ENCODE measurements at places on chromosomes 16 and 17.

DNA sequence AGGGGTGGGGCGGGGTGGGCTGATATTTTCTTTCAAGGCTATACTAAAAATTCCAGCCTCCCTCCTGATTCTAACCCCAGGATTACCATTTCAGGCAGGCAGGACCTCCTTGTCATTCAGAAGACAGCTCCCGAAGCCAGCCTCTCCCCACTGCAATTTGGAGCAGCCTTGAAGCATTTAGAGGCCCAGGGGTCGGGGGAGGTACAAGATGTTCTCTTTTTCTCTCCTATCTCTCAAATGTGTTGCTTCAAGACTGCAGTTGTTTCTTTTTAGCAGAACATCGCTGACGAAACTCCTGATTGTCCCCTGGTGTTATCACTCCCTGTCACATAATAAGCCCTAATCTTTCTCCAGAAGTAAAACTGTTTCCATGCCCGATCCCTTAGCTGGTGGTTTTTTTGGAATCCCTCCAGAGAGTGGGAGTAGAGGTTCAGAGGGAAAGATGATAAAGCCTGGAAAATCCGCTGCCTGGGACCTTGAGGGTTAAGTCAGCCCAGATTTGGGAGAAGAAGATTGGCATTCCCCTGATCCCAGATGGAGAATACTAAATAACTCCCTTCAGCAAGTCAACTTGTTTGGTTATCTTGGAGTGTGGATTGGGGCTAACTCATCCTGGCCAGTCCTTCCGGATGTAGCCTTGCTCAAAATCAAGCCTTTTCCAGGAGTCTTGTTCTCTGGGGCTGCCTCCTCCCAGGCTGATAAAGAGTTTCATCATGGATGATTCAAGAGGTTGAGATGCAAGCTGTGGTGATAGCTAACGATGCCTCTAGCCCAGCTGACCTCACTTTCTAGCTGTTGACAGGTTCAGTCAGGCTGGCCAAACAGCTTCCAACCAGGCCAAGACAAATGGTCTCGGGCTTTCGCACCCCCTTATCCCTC, 71.3 kb downstream of the SOX9 start:
- peak; percentile 92 for DNase-seq

DNA sequence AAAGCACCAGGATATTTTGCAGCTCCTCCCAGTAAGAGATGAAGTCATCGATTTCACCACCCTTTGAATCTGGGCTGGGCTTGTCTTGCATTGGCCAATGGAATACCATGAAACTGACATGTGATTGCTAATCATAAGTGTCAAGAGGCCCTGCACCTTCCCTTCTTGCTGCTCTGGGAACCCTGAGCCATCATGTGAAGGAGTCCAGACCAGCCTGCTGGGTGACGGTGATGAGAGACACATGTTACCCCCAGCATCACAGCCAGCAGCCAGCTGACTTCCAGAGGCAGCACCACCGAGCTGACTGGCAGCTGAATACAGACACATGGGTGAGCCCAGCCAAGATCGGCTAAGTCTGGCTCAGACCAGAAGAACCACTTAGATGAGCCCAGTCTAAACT, 43.6 kb upstream of the CACNG4 start:
- peak; percentile 2 for DNase-seq

GRCh38 chr16:27618606-27619327, 68.8 kb downstream of the KATNIP start:
- peak; percentile 17 for DNase-seq

DNA sequence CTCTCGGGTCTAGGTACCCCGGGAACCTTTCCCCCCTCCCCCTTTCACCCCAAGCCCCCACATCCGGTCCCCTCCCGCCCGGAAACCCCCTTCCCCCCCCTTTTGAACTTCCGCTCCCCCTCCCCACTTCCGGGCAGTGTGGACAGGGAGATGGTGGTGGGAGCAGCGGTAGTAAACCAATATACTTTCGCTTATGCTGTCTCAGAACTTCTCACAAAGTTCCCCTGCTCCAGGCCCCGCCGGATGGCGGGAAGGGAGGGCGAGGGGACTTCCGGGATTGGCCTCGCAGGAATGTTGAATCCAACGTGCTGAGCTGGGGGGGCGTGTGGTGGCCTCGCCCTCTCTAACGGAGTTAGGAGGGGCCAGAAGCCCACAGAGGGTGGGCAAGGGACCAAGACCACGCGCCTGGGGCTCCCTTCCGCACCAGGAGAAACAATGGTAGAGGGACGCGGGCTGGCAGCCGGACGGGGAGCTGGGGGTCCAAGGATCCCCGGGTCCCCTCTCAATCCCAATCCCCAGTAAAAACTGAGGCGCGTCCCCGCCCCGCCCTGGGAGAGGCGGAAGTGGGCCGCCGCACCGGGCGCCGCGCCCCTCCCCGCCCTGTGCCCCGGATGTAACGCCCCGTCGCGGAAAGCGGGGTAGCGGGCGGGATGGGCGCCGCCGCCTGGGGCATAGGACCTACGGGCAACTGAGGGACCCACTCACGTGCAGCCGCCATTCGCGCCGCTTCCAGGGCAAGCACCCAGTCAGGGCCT, 742 bp downstream of the PFN1 start:
- peak; percentile 31 for DNase-seq

- peak; percentile 42 for DNase-seq
These were observed 512.4 kb downstream of the CDH13 start for GRCh38 chr16:83138976-83139690.

DNA sequence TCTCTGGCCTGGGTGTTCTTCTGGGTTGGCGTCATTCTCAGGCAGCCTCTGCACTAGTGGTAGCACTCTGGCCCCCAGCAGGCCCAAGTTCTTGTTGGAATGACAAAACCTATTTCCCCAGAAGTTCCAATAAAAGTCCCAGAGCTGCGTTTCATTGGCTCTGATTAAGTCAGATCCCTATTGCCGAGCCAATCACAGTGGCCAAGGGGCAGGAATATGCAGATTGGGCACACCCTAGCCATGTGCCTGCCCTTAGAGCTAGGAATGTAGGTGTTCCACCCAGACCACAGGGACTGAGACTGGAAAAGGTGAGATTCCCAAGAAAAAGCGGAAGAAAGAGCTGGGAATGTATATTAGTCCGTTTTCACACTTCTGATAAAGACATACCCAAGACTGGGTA, 44.9 kb upstream of the POLR3E start:
- DNase-seq: no peak

All from fibroblast of the aortic adventitia (primary cell).